ENCODE measurements at places on chromosomes 5 and 9.

DNA sequence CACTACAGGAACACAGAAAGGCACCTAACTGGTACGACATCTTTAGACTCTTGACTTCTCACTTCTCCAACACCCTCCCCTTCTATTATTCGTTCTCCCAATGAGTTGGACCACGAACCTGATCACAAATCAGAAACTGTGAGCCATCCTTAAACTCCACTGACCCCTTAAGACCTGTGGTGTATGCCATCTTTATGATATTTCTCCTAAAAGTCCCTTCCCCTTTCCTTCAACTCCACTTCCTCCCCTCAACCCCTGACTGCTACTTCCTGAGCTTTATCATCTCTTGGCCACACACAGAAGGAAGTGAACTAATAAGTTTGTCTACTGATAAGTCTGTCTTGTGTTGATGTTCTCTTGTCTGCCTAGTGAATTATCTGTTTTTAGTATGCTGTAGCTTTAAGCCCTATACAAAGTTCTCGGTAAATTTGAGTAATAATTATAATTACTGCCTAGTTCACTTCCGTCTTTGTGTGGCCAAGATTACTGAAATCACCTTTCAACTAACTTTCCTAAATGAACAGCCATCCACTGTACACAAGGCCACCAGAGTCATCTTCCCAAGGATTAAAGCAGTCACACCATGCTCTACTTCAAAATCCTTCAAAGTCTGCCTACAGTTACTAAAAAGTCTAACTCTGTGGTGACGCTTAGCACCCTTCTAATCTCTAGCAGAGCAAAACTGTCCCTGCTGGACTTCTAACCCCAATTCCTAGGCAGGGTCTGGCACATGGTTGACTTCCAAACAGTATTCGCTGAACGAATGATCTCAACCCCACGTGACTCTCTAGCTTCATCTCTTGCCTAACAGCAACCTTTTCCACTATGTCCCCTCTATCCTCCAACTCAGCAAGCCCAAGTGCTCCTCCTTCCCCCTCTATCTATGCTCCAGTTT lies 23.2 kb downstream of the ELOVL7 start:
- no peak for DNase-seq

DNA sequence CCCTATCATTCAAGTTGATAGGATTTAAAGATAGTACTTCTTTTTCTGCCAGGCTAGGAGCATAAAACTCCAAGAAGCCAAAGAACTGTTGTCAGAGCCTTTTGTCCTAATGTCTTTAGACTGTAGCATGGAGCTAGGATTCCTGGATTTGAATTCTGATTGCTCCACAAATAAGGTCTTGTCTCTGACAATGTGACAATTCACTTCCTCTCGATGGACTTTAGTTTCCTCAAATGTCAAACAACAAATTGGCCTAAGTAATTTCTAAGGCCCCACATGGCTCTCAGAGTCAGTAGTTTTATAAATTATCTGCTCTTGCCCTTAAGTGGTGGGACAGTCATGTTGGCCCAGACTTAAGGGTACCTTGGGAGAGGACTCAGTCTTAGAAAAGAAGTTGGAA lies 36.7 kb downstream of the RFK start:
- DNase-seq: no peak

GRCh38 chr5:16000056-16000455 lies 179.5 kb downstream of the MARCHF11 start:
- DNase-seq: no peak

DNA sequence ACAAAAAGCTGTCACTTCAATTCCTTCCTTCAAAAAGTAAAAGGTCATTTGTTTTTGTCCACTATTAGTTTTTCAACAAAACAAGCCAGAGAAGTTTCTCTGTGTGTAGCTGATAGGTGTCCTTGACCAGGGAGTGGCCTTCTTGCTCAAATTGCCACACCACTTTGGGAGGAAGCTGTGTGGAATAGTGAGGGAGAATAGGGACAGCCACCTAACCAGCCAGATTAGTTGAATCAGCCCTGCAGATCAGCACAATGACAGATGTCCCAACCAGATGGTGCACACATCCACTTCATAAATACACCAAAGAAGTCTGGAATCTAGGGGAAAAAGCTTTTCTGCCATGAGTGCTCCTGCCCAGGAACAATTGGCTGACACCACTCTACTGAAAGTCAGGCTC lies 37.2 kb downstream of the NREP start:
- peak; percentile 61 for DNase-seq

GRCh38 chr5:73943397-73943796 lies 317.4 kb downstream of the ARHGEF28 start:
- DNase-seq: no peak

DNA sequence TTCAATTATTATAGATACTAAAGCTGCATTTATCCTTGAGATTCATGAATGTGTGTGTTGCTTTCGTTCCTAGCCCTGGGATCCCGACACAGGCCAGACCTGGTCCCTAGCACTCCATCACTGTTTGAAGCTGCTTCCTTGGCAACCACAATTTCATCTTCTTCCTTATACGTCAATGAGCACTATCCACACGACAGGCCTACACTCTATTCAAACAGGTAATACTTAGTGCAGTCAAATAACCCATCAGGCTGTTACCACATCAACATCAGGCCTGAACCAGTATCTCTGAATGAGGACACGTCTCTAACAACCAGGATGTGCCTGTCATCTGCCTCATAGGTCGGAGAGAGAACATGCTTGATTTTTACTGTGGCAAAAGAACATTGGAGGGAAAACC lies 73.3 kb downstream of the PRKACG start:
- no peak for DNase-seq

GRCh38 chr9:32647671-32648070 lies 12.2 kb upstream of the TAF1L start:
- no peak for DNase-seq

DNA sequence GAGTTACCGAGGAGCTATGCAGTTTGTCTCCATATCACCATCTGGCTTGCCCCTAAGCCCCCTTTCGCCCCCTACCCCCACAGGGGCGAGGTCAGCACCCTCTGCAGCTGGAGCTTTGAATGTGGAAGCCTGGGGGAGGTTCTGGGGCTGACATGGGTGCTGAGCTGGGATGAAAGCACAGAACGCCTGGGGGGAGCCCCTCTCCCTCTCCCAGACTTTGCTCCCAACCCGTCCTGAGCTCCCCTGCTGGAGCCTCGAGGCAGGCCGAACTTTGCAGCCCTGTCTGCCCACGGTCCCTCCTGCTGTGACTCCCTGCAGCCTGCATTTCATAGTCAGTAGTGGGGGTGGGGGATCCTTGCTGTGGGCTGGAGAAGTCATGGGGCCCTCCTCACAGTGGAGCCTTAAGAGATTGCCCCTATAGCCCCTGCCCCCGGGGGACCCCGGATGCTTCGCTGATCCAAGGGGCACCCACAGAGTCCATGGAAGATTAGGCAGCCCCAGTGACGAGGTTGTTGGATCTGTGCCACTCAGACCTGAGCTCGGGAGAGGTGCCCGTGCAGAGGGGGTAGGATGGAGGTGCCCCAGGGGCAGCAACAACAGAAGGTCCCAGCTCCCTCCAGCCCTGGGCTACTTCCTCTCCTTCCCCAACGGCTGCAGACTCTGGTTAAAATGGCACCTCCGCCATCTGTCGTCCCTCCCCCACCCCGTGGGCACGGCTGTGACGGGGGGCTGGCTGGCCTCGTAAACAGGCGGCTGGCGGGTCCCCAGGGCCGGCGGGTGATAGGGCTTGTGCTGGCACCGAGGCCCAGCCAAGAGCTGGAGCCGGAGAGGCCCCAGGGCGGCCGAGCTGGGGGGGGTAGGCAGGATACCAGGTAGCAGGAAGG lies 162.0 kb downstream of the C9orf50 start:
- peak; percentile 91 for DNase-seq

DNA sequence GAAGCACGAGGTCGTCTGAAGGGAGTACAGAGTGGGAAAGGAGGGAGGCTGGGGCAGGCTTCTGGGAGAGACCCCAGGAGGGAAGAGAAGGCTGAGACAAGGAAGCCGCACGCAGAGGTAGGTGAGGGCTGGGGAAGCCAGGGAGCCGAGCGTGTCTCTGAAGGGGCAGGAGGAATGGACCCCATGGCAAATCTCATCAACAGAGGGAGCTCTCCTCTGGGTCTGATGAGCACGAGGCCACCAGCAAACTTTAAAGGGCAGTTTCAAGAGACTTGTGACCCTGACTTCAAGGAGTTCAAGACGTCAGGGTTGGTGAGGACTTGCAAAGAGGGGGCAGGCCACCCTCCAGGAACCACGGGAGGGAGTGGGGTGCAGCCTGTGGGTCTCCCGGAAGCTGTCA lies 326.2 kb upstream of the IRX2 start:
- DNase-seq: no peak

DNA sequence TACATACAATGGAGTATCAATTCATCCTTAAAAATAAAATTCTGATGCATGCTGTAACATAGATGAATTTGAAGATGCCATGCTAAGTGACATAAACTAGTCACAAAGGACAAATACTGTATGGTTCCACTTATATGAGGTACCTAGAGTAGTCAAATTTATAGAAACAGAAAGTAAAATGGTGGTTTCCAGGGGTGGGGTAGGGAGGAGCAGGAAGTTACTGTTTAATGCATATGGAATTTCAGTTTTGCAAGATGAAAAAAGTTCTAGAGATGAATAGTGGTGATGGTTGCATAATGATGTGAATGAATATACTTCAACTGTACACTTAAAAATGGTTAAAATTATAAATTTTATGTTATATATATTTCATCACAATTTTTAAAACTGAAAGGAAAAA lies 57.3 kb upstream of the FNIP1 start:
- no peak for DNase-seq

DNA sequence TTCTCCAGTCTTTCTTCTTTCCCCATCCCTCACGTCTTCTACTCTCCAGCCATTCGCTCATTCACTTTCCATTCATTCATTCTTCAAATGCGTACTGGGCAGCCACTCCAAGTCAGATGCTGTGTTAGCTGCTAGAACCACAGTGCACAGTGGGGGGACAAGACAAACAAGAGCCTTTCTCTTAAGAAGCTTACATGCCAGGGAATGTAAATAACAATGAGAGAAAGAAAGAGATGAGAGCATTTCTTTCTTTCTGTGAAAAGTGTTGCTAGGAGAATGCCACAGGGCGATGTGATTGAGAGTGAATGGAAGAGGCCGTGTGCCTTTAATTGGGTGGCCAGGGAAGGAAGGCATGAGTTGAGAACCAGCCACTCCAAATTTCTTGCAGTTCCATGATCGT lies 46.3 kb upstream of the SMIM23 start:
- DNase-seq: no peak

GRCh38 chr5:33565324-33565723 lies 124.6 kb downstream of the TARS1 start:
- DNase-seq: no peak

DNA sequence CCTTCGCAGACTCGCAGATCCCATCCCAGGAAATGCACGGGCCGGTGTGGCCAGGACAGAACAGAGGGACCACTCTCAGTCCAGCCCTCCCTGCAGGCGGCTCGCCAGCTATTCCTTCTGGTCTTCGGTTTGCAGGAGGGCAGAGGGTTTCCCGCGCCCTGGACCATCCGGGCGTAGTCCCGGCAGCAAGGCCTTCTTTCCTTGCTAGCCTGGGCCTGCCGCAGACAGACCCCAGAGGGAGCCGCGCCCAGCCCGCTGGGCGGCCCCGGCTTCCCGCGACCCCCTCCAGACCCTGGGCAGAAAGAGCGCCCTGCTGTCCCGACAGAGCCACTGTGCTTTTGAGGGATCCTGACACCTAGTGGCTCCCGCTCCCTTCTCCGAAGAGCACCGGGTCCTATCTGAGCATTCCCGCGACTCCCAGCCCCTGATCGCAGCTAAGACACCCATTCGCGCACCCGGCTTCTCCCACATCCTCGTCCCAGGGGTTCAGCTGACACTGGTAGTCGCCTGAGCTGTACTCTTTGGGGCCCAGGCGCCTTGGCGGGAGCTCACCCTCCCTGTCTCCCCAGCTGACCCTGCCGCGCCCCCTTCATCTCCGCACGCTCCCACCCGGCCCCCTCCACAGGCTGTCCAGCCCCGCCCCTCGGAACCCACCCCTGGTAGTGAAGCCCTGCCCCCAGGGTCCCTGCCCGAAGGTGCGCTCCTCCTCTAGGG lies 1.1 kb downstream of the CFAP90 start:
- peak; percentile 60 for DNase-seq

- DNase-seq: peak; percentile 45
Observed at GRCh38 chr5:41869151-41869723, 988 bp downstream of the OXCT1 start.

- no peak for DNase-seq
Observed at GRCh38 chr5:77298146-77298545, 87.7 kb downstream of the PDE8B start.

DNA sequence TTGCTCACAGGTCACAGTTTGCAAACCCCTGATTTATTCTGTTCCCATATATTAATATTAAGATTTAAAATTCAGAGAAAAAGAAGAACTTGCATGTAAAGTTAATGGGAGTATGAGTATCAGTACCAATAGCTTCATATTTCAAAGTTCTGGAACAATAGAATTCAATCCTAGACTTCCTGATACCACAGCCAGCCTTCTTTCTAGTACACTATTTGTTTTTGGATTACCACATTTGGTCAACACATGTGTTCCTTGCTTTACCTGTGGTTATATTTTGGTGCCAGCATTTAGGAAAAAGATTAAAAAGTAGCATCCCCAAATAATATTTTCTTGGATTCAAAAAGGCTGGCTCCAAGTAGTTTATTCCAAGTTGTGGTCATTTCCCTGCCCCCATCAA lies 49.5 kb downstream of the SPINK5 start:
- DNase-seq: no peak

- DNase-seq: no peak
Observed at GRCh38 chr5:123718238-123718637, 206.3 kb downstream of the CSNK1G3 start.

DNA sequence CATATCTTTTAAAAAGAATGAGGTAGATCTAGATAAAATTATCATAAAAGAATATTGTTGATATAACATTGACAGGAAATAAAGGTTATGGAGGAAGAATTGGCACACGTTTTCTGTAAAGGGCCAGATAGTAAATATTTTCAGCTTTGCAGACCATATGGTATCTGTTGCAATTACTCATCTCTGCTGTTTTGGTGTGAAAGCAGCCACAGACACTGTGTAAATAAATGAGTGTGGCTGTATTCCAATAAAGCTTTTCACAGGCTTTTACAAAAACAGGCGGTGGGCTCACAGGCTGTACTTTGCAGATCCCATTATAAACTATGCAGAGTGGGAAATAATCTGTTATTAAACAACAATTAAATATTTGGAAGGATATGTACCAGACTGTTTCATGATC lies 87.4 kb downstream of the SGCD start:
- no peak for DNase-seq

DNA sequence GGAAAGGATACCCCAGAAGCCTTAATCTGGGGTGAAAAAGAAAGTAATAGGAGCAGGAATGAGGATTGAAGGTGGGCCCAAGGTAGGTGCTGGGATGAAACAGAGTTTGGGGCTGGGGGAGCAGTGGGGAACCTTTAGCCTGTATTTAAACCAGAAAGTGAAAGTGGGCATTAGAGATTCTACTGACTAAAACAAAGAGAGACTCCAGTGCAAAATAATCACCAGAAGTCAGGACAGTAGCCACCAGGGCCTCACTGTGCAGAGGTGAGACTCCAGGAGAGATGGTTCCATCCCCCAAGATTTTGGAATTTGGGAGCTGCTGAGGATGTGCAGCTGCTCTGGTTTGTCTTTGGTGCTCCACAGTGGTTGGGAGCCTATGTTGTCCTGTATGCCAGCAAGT lies 13.1 kb downstream of the DNAJB5 start:
- peak; percentile 12 for DNase-seq

Measured in D341Med (cell line).